ENCODE measurements at places on chromosomes 1 and 21.

- no peak for DNase-seq
Measured at GRCh38 chr1:6410248-6410893, 9.3 kb downstream of the HES2 start.

DNA sequence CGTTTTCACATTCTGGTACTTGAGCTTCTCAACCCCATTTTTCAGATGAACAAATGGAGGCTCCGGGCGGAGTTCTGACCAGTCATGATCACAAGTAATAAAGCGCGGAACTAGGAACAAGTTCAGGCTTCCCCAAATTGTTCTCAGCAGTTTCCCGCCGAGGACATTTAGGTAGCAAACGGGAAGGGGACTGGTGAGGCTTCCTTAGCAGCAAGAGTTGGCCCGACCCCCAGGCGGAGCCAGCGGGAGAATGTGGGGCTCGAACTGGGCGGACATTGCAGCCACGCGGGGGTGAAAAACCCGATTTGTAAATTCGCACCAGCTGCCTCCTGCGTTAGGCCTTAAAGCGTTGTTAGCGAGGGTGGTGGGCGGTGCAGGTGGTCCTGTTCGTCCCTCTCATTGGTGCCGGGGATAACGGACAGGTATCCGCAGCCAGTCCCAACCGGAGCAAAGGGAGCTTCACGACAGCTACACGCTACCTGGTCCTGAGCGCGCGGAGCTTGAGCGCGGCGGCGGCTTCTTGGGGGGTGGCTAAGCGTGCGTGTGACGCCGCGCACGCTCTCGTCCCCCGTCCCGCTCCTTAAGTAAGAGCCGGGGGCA, 15.3 kb downstream of the SEMA6C start:
- DNase-seq = peak; percentile 90

GRCh38 chr1:9449976-9450696, 89.1 kb upstream of the SLC25A33 start:
- peak; percentile 32 for DNase-seq

- no peak for DNase-seq
Measured at GRCh38 chr1:193537266-193538002, 351.0 kb upstream of the B3GALT2 start.

DNA sequence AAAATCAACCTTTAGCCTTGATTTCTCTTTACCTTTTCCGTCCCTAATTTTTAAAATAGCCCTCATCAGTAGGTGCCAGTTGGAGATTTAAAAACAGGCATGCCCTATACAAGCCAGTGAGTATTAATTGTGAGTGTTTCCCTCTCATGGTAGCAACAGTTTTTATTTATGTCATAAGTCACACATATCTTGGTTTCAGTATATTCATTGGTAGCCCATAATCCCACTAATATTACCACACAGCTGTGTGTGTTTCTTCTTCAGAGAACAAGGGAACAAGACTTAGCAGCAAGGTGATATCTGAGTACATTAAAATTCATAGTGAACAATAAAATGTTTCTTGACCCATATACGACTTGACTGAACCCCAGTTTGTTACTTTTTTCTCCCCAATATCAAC, 68.6 kb upstream of the HSPA13 start:
- DNase-seq = no peak

GRCh38 chr21:36750576-36750959, 51.7 kb downstream of the SIM2 start:
- DNase-seq = no peak

- peak; percentile 22 for DNase-seq
Measured at GRCh38 chr1:23478896-23479665, 4.9 kb downstream of the ASAP3 start.

DNA sequence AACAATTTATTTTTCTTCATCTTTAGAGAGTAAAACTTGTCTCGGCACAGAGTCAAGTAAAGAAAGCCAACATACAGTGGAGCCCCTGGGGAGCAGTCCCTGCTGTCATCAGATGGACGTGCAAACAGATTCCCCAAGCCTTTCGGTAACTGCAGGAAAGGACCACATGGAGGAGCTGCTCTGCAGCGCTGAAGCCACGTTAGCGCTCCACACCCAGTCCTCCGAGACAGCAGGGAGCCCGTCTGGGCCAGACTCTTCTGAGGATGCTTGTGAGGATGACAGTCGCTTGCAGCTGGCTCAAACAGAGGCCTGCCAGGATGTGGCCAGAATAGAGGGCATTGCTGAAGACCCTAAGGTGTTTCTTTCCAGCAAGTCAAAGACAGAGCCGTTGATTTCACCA, 77.1 kb upstream of the SCCPDH start:
- no peak for DNase-seq

GRCh38 chr1:205183676-205184335, 27.7 kb downstream of the DSTYK start:
- no peak for DNase-seq

GRCh38 chr1:68178821-68179490, 53.4 kb downstream of the WLS start:
- DNase-seq = no peak

DNA sequence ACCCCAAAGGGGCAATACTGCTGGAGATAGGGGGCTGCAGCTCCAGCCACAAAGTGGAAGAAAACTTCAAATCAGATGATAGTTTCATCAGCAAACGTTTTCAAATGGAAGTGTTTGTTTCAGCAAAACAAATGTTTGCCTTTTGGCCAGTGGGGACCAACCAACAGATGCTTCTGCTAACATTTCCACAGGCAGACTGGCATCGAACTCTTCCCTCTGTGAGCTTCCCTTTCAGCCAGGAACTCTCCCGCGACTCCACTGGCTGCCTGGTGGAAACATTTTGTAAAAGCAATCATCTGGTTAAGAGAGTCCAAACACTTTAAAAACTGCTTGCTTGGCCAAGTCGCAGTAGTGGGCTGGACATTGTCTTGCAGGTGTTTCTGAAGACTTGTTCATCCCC, 30.7 kb downstream of the CENPF start:
- DNase-seq = no peak

DNA sequence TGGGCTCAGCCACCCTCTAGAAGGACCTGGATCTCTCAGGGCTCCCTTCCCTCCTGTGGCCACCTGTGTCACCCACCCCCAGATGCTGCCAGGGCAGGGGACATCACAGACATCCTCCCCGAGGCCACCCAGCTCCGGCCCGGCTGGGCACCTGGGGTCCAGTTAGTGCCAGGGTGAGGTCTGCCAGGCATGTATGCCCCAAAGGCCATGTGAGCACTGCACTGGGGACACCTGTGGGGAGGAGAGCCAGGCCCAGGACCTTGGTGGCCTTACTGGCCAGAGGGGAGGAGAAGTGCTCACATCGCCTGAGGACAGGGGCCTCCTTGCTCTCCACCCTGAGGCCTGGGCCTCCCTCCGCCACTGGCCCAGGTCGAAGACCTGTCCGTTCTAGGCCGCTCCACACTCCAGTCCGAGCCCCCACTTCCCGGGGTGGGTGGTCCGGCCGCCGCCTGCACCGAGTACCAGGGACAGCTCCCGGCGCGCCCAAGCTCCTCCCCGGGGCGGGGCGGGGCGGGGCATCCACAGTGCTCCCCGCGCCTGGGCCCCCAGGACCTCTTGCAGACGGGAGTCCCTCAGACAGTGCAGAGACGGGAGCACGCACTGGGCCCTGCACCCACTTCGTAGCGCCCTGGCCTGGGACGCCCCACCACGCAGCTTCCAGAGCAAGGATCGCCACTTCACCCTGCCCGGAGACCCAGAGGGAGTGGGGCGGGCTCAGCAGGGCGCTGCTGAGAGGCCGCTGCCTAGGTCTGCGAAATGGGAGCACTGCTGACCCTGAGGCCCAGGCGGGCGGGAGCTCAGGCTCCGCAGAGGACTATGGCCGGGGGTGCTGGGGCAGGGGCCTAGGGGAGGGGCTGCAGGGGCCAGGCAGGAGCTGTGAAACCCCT, 34.3 kb upstream of the CCDC27 start:
- DNase-seq = no peak

GRCh38 chr1:228933753-228934152, 198.5 kb downstream of the RHOU start:
- no peak for DNase-seq

DNA sequence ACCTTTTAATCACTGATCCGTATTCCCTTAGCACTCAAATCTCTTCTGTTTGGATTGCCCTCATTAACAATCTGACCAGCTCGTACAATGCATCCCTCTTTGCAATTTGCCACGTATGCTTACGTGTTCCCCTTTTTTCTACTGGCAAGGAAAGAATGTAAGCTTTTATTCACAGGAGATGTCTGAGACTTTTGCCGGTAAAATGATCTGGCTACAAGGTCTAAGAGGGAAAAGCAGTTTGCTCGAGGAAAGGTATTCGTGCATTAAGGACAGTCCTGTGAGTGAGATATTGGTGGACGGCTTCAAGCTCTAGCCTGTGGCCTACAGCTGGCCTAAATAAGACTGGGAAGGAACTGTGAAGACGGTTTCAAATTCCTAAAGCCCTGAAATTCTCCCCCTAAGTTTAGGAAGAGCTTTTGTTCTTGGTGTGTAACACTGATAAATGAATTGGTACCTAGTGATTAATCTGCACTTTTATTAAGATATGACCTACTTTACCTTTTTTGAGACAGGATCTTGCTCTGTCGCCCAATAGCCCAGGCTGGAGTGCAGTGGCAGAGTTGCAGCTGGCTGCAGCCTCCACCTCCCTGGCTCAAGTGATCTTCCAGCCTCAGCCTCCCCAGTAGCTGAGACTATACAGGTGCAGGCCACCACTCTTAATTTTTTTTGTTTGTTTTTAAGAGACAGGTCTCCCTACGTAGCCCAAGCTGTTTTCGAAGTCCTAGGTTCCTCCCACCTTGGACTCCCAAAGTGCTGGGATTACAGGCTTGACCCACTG, 895 bp upstream of the UBR4 start:
- no peak for DNase-seq

DNA sequence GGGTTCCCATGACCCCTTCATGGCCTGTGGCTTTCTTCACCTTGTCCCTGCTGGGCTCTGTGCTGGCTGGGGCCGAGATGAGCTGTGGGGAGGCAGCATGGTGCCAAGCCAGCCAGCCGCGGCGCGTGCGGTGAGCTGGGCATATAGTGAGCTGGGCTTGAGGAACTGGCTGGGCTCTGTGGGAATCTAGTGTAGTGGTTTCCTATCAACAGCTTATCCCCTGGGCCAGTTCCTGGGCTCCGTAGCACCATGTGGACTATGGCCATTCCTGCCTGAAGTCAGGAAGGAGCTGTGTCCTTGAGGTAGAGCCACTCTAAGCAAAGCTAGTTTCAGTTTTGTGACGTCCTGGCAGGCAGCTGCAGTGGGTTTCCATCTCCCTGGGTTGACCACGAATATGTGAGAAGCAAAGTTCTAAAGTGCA, 1.8 kb downstream of the NCMAP start:
- DNase-seq = no peak

DNA sequence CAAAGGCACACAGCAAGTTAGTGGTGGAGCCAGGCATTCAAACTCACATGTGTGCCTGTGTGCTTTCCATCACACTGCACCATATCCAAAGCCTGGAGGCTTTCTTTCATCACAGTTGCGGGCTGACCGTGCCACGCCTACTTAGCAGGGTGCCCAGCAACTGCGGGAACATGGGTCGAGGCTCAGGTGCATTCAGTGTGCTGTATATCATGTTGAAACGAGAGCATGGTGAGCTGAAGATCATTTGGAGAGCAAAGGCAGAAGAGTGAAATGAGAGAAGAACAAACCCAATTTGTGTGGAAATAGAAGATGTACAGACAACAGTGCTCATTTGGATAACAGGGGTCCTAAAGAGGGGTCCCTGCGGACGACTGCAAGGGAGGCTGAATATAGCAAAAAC, 46.5 kb downstream of the FAM78B start:
- DNase-seq = no peak

GRCh38 chr1:98325646-98326440, 335.7 kb upstream of the SNX7 start:
- DNase-seq = no peak

- DNase-seq = peak; percentile 59
Measured at GRCh38 chr1:31696242-31696641, 7.6 kb downstream of the COL16A1 start.

DNA sequence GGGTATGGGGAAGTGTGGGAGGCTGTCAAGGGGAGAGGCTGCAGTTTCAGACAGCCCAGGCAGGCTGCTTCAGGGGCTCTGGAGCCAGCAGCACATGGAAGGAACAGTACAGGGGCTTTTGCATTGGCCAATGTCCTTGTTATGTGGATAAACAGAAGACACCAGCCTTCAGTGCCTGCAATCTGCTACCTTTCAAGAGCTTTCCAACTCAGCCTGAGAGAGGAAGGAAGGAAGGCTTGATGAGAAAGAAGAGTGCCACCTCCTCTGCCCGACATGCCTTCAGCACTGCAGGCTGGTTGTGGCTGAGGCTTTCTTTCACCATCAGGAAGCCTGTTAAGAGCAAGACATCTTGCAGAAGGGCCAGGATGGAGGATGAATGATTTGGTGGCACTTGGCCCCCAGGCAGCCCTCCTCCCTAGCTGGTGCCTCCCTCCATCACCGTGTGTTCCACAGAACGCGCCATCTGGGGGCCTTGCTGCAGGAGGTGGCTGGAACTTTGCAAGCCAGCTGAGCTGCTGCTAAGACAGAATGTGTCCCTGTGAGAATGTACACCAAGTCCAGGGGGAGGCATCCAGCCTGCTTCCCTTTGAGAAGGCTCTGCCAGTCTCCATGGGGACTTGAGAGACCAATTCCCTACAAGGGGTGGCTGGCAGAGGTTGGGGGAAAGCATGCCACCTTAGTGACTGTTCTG, 372.4 kb upstream of the PROX1 start:
- DNase-seq = no peak

- no peak for DNase-seq
Measured at GRCh38 chr1:176515310-176515709, 52.3 kb downstream of the PAPPA2 start.

- DNase-seq = no peak
Measured at GRCh38 chr1:94919241-94920030, 7.5 kb downstream of the CNN3 start.

DNA sequence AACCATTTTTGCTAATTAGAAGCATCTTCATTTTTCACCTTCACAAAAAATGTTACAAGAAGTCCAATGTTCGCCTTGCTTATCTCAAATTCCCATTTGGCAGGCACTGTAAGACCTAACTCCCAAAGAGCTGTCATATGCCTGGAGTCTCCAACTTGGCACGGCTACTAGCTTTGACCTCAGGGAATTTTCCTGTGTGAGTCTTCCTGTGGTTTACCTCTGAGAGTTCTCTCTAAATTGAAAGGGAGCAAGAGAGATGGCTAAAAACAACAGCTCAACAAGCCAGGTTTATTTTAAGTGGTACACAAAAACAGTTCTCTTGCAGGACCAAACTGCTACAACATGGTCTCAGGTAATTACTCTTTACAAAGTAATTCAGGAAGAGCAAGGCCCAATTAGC, 756.0 kb upstream of the ADGRL2 start:
- no peak for DNase-seq

Data from prostate gland (tissue), 2 donors.